ENCODE measurements at places on chromosomes 13 and 19.
A peak's percentile ranks its signal among the peaks of the same experiment; 100 is the strongest.

- no peak for DNase-seq
Measured at GRCh38 chr19:54875506-54875905, 1.5 kb downstream of the FCAR start.

- no peak for DNase-seq
Measured at GRCh38 chr13:31968473-31968872, 63.1 kb upstream of the FRY start.

DNA sequence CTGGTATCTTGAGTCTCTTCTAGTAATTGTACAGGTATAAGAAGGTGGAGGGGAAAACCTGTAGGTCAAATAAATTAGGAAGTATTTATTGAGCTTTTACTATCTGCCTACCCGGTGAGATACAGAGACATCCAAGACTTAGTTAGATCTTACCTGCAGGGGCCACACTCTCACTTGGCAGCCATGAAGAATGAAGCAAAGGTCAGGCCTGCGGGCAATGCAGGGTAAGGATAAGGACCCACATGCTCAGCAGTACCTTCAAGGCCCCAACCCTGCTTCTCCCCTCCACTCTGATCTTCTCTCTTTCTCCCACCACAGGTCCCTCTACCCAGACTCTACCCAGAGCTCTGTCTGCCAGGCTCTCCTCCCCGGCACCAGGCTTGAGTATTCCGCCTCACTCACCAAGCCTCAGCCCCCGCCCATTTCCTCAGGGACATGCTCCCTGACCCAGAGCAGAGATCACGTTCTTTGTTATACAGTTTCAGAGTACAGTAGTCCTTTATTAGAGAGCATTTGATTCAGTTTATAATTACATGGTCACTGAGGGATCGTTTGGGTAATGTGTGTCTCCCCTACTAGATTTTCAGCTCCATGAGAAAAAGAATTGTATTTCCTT lies 18.9 kb upstream of the CLDN10 start:
- no peak for DNase-seq

GRCh38 chr19:47573071-47574026 lies at the start of gene ZNF541:
TSS of gene ZNF541 (minus strand) at chr19:47573148. CDS start at chr19:47555856, 17,292 bp downstream.
- DNase-seq: peak; percentile 80

- no peak for DNase-seq
Measured at GRCh38 chr13:112991609-112992008, 22.6 kb downstream of the MCF2L start.

DNA sequence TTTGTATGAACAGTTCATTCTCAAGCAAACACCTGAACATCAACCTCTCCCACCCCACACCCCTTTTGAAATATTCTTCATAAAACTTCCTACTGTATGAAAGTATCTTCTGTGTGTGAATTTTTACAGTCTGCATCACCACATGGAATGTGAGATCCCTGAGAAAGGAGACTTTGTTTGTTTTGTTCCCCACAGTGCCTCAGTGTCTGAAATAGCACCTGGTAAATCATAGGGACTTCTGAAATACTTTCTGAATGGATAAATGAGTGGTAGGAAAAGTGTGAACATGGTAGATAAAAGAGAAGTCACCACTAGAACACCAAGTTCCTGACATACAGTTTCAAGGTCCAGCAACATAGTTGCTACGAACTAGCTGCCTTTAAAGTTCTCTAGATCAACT lies 1071.2 kb downstream of the EFNB2 start:
- DNase-seq: no peak

GRCh38 chr13:40657307-40657706 lies 9.1 kb downstream of the FOXO1 start:
- no peak for DNase-seq

GRCh38 chr13:40172878-40173277 lies 493.6 kb downstream of the FOXO1 start:
- no peak for DNase-seq

- peak; percentile 81 for DNase-seq
Measured at GRCh38 chr19:54164369-54165068, 5.0 kb upstream of the LENG1 start.

DNA sequence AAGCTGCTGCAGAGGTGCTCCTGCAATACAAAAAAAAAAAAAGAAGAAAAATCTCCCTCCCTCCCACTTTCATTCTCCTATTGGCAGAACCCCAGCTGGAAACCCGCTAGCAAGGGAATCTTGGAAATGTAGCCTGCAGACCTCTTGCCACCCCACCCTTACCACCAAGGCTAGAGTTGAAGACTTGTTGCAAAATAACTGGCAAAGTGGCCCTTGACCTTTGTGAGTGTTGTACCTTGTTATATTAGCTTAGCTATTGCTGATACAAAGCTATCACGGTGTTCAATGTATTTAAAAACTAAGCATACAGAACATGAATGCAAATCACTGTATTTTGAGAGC lies 57.5 kb upstream of the KCTD4 start:
- no peak for DNase-seq

DNA sequence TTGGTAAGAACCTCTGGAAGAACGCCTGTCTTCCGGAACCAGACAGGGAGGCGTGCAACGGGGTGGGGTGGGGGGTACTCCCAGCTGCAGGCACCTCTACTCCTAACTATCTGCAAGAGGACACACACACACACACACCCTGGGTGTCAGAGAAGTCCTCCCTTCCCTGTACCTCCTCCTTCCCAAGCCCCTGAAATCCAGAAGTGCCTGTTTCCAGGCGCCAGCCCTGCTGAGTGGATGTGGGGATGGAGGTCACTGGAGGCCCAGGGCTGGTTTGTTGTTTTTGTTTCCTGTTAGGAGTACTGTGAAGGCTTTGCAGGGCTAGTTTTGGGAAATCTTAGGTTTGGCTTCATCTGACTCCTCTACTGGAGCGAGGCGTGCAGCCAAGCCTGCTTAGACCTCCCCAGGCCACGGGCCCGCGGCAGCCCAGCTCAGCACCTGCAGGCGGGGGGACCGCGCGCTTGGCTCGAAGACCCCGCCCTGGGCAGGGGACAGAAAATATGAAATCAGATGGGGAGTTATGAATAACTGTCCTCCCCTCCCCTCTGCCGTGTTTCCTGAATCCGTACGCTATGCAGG lies 36.4 kb downstream of the SOX1 start:
- no peak for DNase-seq

GRCh38 chr19:2462635-2463421 lies 6.1 kb upstream of the LMNB2 start:
- DNase-seq: no peak

GRCh38 chr19:55408533-55408872 lies 915 bp upstream of the UBE2S start:
- DNase-seq: no peak

- no peak for DNase-seq
Measured at GRCh38 chr19:35717665-35718344, at the start of gene KMT2B. TSS of gene KMT2B (plus strand) at chr19:35718003. CDS start at chr19:35718019, 16 bp downstream.

DNA sequence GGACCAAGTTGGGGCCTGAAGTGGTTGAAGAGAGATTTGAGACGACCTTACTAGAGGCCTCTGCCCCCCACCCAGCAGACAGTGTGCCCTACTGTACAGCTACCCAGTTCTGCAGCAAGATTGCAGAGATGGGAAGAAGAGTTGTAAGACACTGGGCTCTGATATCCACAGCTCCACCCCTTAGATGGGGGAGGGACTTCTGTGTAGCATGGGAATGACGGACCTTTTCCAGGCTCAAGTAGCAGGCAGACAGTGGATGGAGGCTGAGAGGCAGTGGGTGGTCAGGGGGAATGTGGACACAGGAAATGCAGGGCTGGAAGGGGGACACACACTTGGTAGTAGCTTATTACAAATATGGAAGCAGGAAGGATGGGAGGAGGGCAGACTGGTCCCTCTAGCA lies 13.0 kb downstream of the LRFN3 start:
- no peak for DNase-seq

DNA sequence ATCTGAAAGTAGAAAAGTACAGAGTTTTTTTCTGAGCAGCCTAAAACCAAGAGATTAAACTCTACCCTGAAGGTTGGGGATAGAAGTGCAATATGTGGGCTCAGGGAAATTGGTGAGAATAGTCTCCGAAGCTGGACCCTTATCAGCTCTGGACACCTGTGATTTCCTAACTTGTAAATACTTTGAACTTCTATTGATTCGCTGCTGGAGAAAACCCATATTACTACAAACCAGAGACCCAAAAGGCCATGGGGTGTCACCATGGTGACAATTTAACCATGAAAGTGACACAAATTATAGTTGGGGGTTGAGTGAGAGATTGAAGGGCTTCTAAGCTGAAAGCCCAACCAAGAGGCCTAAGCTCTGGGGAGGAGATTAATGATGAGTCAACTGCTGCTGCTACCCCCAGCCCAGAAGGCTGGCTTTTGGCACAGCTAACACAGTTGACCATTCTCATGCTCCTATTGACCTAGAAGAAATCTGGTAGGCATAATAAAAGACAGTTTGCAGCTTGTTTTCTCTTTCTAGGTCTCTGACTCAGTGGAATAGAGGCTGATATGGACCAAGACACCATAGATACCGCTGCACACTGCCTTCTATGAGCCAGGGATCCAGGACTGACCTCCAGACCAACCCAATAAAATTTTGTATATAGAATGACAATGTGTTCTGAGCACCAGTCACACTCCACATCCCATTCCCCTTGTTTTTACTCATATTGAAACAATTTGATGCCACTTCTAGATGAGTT lies 131.9 kb upstream of the FNDC3A start:
- no peak for DNase-seq

- no peak for DNase-seq
Measured at GRCh38 chr19:2806736-2807378, 12.8 kb upstream of the ZNF554 start.

- DNase-seq: peak; percentile 41
Measured at GRCh38 chr13:111031531-111031961, 83.6 kb upstream of the ARHGEF7 start.

DNA sequence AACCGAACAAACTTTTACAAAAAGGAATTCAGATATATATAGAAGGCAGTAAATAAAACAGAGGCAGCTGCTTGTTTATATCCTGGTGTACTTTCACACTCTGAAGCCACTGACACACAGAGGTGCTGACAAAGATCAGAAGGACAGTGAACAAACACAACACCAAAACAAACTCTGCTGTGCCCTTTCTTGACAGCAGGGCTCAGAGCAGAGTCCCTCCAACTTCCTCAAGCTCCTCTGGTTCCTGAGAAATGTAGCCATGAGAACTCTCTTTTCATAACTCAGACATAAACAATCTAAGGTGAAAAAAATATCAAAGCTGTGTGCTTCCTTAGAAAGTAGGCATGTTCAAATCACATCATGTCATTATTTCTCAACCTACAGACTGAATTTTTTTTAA lies 1052.8 kb upstream of the SPRY2 start:
- DNase-seq: no peak

DNA sequence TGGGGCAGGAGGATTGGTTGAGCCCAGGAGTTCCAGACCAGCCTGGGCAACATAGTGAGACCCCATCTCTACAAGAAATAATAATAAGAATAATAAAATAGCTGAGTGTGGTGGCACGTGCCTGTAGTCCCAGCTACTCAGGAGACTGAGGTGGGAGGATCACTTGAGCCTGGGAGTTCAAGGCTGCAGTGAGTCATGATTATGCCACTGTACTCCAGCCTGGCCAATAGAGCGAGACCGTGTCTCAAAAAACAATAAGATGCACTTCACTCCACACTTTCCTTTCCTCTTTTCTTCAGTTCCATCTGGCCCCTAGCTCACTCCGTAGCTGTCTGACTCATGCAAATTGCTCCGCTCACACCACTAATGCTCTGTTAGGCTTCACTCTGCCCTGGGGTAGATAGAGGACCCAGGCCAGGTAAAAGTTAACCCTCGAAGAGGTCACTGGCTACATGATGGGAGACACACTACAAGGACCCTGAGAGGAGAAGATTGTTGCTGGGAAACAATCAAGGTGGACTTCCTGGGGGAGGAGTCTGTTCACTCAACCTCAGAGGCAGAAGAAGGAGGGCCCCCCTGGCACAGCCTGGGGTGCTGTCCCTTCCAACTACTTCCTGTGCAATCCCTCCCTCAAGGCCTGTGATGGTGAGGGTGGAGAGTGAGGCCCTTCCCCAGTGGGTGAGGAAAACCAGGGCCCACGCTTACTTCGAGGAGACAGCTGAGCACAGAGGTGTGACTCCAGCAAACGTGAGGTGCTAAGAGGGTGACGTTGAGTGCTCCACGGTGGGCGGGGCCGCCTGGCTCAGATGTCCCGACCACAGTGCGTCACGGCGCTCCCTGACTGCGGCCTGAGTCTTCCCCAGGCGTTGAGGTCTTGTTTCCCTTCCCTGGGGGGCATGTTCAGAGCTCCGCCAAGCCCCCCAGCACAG lies 8.8 kb upstream of the TNFSF9 start:
- DNase-seq: peak; percentile 57

DNA sequence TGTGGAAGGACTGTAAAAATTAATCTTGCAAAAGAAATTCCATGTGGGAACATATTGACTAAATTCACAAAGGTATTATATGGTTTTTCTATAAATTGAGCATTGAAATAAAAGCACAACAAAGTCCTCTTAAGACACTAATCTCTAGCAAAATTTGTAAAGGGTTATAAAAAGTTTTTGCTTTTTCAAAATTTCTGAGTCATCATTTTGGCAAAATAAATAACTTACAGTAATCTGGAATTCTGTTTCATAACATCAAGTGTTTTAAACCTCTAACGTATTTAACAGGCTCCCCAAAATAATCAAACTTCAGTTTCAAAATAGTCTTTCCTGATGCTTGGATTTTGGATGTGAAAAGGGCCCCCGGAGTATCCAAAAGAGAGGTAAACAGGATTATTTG lies 26.0 kb downstream of the MED4 start:
- no peak for DNase-seq

- no peak for DNase-seq
Measured at GRCh38 chr13:108963846-108964600, 334.6 kb downstream of the MYO16 start.

- DNase-seq: no peak
Measured at GRCh38 chr19:14300303-14300702, 80.9 kb upstream of the ADGRE5 start.

DNA sequence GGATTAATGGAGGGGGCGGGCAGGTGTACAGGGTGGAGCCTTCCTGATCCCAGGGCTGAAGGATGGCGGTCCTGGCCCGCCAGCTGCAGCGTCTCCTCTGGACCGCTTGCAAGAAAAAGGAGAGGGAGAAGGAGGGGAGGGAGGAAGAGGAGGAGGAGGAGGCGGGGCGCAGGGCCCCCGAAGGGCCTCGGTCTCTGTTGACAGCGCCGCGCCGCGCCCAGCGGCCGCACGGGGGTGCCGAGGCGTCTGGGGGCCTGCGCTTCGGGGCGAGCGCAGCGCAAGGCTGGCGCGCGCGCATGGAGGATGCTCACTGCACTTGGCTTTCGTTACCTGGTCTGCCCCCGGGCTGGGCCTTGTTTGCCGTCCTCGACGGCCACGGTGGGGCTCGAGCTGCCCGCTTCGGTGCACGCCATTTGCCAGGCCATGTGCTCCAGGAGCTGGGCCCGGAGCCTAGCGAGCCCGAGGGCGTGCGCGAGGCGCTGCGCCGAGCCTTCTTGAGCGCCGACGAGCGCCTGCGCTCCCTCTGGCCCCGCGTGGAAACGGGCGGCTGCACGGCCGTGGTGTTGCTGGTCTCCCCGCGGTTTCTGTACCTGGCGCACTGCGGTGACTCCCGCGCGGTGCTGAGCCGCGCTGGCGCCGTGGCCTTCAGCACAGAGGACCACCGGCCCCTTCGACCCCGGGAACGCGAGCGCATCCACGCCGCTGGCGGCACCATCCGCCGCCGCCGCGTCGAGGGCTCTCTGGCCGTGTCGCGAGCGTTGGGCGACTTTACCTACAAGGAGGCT lies at the start of gene PPM1N:
Gene PPM1N (plus strand): TSS at position 33 of the 785 bp plus-strand sequence. CDS start 30 bp downstream, at position 63.
- peak; percentile 64 for DNase-seq

- no peak for DNase-seq
Measured at GRCh38 chr19:5271145-5271544, 69.5 kb downstream of the PTPRS start.

Measured in activated CD4-positive, alpha-beta T cell treated with anti-CD3 and anti-CD28 coated beads, Interleukin-2, amount 50 U/mL, for 48 hours (primary cell).